ENCODE measurements at places on chromosomes 11 and 22.

DNA sequence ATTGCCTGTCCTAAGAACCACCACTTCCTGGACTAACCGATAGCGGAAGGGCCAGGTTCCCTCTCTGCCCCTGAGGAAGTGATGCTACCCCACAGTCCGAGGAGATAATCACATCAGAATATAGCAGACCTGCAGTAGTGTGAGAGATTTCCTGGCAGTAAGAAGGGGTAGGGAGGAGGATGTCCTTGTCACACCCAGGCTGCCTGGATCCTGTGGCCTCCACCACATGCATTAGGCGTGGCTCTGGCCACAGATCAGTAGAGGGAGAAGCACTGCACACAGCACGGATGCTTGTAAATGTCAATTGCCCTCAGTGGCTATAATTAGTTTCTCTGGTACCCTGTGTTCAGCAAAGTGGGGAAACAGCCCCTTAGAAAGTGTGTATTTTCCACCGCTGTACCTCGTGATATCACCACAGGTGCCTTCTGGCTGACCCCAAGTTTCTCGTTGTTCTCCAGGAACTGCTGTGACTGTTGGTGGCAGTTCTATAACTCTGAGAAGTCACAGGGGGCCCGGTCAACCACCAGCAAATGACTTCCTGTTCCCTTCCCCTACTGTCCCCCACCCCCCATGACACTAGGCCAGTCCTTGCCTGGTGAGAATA lies 61.8 kb downstream of the UBASH3B start:
- peak; percentile 51 for DNase-seq

DNA sequence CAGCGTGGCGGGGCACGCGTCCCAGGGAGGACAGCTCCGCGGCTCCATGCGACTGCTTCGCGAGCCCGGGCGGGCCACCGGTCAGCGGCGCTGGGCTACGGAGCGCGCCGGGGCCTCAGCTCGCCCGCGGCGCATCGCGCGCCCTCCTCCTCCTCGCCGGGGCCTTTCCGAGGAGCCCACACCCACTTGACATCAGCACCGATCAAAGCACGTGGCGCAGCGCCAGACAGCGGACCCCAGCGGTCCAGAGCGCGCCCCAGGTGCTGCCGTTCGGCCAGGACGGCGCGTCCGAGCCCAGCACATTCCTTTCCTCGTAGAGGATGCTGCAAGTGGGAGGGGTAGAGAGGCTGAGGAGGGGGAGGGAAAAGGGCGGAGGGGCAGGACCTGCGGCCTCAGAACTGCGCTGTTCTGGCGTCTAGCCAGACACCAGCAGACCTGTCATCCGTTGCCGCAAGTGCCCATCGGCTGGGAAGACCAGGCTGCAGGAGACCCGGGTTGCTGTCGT lies 88.6 kb downstream of the PLEKHA7 start:
- DNase-seq: peak; percentile 50

- peak; percentile 23 for DNase-seq
Measured at GRCh38 chr22:44261861-44262595, 50.7 kb downstream of the SHISAL1 start.

GRCh38 chr11:8206251-8207079 lies 37.6 kb upstream of the RIC3 start:
- DNase-seq: no peak

DNA sequence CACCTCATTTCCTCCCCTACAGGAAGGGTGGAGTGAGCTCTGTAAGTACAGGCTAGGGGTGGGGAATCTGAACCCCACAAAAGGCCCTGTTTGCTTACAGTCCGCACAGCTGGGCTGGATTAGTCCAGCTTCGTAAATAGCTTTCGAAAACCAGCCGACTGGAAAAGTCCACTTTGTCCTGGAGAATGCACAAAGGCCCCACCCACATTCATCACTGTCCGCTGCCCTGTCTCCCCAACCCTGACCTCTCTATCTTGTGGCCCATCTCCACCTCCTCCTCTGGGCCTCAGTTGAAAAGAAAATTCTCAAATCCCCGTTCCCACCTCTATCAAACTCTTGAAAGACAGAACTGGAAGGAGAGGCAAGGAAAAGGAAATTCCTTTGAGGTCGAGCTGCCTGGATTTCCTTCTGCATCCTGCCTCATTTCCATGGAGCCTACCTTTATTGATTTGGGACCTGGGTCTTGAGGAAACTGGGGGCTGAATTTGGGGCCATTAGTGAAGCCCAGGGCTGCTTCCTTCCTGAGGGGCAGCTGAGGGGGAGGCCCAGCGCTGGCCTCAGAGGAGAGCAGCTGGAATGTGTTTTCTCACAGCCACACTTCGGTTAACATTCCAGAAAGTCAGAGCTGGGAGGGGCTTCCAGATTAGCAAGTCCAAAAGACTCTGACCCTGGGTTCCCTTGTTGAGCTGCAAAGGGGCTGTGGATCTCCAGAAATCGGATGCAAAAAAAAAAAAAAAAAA lies 147.6 kb downstream of the FBXO7 start:
- no peak for DNase-seq

DNA sequence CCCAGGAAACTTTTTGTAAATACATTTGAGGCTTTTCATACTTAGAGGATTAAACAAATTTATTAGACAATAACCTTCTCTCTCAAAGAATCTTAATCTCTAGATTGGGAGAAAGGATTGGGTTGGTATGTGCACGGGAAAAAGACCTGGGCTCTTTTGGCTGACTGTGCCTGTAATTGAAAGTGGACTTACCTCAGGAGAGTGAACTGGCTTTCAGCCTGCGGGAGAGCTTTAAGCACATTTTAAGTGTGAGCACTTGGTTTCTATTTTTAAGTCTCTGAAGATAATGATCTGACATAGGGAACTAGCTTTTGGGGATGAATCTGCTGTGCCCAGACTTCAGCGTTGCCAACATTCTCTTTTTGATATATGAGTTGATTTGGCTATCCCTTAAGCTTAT lies 35.8 kb downstream of the UVRAG start:
- DNase-seq: no peak

DNA sequence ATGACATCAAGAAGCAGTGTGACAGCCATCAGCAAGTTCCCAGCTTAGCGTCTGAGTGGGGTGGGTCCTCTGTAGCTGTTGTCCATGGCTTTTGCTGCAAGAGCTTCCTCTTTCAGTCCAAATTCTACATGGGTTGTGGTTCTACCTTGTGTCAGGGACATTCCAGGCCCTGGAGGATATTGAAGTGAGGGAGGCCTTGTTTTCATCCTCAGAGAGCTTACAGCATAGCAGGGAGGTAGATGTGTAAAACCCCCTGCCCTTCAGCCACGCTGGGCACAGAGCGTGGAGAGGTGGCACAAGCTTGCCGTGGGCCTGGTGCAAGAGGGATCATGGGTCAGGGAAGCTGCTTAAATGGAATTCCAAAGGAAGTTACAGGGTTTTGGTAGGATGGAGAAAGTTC lies 93.9 kb downstream of the GRIK4 start:
- DNase-seq: no peak
